ENCODE measurements at places on chromosomes 1 and 21. TPM values are rescaled to one million over a fixed set of nuclear protein-coding genes. Genes with fewer than 3 reads are reported as not detected.
A peak's percentile ranks its signal among the peaks of the same experiment; 100 is the strongest.

DISP3 gene
- polyA plus RNA-seq: 0.61 TPM

FBXO2 gene
- 0.60 TPM for polyA plus RNA-seq

DNA sequence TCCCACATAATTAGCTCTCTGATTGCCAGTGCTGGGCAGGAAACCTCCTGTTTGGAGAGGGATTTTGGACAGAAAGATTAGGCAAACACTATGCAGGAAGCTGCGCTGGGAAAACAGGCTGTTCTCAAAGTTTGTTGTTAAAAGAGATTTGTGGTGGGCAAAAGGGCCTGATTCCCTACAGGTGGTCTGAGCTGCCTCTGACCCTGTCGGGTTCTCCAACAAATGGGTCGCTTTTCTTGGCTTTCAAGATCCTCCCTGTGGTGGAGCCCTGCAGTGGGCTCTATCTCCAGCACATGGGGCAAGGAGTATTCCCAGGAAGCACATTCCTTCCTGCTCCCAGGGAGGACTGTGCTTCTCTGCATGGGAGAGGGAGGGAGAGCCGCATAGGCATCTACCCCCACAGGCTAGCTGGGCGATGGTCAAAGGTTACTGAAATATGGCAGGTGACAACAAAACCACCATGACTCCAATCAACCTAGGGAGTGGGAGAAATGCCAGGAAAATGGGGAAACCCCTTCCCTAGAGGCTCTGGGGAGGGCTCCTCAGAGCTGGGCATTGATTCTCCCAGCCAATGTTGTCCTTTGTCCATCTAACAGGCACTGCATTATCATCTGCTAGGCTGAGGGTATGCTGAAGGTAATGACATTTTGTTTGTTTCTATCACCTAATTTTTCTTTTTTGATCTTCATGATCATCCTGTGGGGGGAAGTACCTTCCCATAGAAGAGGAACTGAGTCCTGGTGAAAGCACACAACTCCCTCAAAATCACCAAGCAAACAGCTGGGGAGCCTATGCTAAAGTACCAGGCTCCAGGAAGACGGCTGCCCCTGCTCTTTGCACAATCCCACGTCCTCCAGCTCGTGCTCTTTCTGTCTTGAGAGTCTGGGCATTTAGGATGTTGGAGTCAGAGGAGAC lies 85.3 kb downstream of the PLXNA2 start:
- H3K4me1 ChIP-seq: peaks cover 57% of the 10 kb centered on the region
- H3K4me3 ChIP-seq: no peak overlapping the region
- no peaks in the 10 kb centered on the region for H3K27me3 ChIP-seq
- no peak for DNase-seq

- peak; percentile 82 for DNase-seq
- no peaks in the 10 kb centered on the region for H3K27me3 ChIP-seq
- no peak overlapping the region for H3K27ac ChIP-seq
- no peaks in the 10 kb centered on the region for H3K4me1 ChIP-seq
- no peak overlapping the region for H3K4me3 ChIP-seq
Measured at GRCh38 chr1:86409416-86410021, 13.4 kb upstream of the ODF2L start.

- H3K27me3 ChIP-seq: no peaks in the 10 kb centered on the region
- no peaks in the 10 kb centered on the region for H3K36me3 ChIP-seq
- no peaks in the 10 kb centered on the region for H3K4me1 ChIP-seq
- no peak for DNase-seq
- no peak overlapping the region for H3K4me3 ChIP-seq
Measured at GRCh38 chr1:60832367-60832766, 250.0 kb upstream of the NFIA start.

DNA sequence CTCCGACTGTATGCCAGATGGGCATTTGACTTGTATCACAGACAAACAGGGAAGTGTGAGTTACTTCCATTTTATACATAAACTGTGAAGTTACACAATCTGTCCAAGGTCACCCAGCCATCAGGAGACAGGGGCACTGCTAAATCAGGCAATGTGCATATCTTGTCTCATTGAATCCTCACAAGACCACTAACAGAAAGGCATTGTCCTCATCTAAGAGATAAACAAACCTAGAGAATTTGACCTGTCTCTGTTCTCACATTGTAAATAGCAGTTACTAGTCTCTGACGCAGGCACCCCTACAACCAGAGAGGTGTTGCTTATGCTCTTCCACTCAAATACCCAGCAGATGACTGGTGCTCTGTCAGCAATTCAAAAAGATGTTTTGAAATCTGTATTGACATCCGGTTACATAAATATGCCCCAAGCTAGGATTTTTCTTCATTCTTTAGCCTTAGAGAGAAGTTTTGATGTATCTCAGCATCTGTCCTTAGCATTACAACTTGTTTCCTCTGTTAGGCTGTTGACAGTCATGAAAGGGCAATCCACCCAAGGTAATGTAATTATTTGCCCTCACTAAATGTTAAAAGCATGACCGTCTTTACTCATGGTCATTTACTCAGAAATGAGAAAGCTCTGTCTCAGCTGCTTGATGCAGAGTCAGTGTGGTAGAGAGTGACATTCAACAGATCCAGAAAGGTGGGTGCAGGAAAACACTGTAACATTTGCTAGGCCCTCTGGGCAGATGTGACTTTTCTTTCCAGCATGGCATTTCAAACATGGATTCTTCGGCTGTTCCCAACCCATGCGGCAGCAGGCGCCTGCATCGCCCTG lies 51.9 kb upstream of the ZNF326 start:
- DNase-seq: no peak
- no peaks in the 10 kb centered on the region for H3K36me3 ChIP-seq
- no peak overlapping the region for H3K4me3 ChIP-seq
- no peaks in the 10 kb centered on the region for H3K27me3 ChIP-seq
- H3K4me1 ChIP-seq: no peaks in the 10 kb centered on the region

All from left lung (tissue), 14 donors.